ENCODE measurements at places on chromosomes 2 and 18. TPM values are rescaled to one million over a fixed set of nuclear protein-coding genes. Genes with fewer than 3 reads are reported as not detected.

The PTPRN gene
- 2.1 TPM for total RNA-seq

- DNase-seq, result no peak
These were observed 62.0 kb downstream of the CACNB4 start for GRCh38 chr2:152036611-152037469.

- no peak for DNase-seq
These were observed at the start of gene ADCY3 for GRCh38 chr2:24920098-24920808. TSS of gene ADCY3 (minus strand) at chr2:24920237. CDS start at chr2:24918987, 1,250 bp downstream.

The NDC80 gene
- total RNA-seq, result not detected

DNA sequence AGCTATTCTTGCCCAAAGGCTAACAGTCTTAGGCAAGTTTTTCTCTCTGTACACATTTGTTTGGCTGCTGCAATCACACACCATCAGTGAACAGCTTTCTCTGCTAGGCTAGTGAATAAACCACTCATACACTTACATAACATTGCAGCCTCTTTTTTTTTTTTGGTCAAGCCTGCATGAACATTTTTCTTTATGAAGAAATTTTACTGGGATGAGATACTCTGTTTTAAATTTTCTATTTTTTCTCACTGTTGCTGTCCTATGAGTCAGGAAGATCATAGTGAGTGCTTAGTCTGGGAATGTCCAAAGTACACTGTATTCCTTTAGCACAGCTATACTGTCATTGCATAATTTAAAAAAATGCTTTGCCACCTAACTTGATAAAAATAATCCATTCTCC, 58.5 kb downstream of the ROCK1 start:
- DNase-seq, result no peak
